ENCODE measurements at places on chromosomes 1 and 21.

- no peak for DNase-seq
These were observed 59.3 kb downstream of the SH3BGR start for GRCh38 chr21:39511102-39511501.

GRCh38 chr1:209207701-209208286 lies 375.7 kb upstream of the CAMK1G start:
- no peak for DNase-seq

DNA sequence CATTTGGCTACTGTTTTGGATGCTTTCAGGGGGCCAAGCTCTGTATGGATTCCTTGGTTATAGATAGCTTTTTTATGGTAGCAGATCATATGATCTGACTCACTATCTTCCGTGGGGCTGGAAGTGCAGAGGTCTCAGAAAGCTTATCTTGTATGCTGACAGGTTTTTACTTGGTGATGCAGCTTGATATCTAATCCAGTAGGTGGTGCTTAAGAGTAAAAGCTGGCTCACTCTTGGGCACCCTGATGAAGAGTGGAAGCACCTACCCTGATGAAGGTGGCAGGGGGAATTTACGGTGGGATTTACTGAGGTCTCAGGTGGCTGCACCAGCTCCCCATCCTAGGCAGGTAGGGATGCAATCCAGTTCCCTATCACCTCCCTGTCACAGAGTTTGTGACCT lies 151.2 kb downstream of the PTBP2 start:
- no peak for DNase-seq

DNA sequence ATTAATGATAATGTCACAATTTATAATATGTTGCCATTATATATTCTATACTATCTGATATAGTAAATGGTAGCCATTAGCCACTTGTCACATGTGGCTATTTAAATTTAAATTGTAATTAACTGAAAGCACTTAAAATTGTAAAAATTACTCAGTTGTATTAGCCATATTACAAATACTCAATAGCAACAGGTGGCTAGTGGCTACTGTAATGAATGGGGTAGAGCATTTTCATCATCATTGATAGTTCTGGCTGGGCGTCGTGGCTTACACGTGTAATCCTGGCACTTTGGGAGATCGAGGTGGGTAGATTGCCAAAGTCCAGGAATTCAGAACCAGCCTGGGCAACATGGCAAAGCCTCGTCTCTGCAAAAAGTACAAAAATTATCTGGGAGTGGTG lies 16.5 kb downstream of the ZBTB37 start:
- DNase-seq, result no peak

DNA sequence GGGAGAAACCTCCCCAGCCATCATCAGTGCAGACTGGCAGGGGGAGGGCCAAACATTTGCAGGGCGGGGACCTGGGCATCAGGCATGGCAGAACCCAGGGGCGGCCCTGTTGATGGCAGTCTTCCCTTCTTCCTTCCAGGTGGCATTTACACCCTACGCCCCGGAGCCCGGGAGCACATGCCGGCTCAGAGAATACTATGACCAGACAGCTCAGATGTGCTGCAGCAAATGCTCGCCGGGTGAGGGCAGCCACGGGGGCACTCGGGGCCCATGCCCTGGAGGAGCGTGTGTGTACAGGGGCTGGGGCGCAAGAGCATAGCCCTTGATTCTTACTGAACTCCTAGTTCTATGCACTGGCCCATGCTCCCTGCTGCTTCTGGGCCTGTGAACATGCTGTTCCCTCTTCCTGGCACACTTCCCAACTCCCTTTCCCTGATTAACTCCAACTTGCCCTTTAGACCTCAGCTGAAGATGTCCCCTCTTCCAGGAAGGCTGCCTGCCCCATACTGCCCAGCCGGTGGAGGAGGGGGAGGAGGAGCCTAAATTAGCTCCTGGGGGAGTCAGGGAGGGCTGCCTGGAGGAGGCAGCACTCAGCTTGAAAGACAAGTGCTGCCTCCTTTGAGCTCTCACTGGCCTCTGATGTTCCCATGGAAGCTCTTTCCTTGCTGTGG lies 22.0 kb downstream of the TNFRSF1B start:
- no peak for DNase-seq

DNA sequence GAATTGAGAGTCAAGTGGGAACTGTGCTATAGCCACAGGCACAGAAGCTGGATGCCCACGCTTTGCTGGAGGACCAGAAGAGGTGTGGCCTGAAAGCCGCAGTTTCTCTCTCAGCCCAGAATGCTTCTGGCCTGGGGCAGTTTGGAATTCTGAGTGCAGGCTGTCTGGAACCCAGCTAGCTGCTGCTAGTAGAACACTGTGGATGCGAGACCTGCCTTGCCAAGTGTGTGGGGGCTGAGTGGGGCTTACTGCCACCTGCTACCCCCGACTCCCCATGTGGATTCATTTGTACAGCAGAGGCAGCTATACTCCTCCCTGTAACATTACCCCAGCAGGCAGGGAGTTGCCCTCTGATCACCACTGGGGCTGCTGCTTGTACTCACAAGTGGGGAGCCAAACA lies 12.2 kb downstream of the ADAMTS1 start:
- DNase-seq, result no peak

- DNase-seq, result no peak
These were observed 13.1 kb downstream of the FGGY start for GRCh38 chr1:59309795-59310548.

- no peak for DNase-seq
These were observed 93.0 kb downstream of the ABCA4 start for GRCh38 chr1:94027721-94028515.

GRCh38 chr1:42381280-42381673 lies 685 bp downstream of the RIMKLA start:
- no peak for DNase-seq

GRCh38 chr1:160453443-160453842 lies 53.1 kb downstream of the VANGL2 start:
- DNase-seq, result peak; percentile 44

GRCh38 chr21:35428001-35428320 lies 378.9 kb upstream of the RUNX1 start:
- DNase-seq, result no peak

DNA sequence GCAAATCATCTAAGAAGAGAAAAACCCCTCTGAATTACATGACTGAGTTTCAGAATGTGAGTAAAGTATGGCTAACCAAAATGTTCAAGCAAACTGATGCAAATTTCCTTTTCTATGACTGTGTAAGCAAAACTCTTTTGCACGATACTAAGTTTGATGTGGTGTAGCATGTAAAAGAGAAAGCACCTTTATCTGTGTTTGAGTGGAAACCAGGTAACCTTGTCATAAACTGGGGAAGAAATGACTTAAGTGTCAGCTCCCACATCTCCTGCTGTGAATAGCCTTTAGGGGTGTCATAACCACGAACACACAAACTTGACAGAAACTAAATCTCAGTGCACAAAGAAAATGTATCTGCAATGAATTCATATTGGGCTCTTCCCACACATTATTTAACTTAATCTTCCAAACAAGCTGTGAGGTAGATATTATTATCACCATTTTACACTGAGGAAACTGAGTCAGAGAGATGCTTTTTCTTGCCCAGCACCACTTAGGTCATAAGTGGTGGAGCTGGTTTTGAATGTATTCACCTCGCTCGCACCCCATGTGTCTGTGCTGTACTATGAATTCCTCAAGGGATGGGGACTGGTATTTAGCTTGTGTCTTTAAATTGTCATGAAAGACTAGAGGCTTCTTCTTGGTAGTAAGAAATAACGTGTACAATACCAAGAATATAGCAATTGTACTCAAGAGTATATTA lies 32.9 kb upstream of the IL12RB2 start:
- no peak for DNase-seq

DNA sequence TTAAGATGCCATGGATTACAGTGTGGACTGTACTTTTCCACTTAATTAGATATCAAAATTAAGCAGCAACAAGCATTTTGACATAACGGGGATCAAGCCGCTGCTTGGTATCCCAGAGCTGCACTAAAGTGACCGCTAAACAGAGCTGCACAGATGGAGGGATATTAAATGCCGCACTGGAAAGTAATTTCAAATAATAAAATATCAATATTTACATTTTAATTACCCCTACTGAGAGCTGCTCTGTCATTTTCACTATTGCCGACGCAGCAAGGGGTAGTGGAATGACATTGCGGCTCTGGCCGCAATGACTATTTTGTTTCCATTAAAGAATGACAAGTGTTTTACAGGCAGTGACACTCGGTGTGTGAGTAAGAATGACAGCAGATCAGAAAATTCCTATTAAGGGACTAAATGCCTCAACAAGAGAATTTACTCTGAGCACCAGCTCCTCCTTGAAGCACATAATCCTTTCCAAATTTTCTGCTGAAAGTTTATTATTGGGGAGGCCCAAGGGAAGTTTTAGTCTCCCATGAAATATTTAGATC lies 109.1 kb upstream of the USH2A start:
- no peak for DNase-seq

DNA sequence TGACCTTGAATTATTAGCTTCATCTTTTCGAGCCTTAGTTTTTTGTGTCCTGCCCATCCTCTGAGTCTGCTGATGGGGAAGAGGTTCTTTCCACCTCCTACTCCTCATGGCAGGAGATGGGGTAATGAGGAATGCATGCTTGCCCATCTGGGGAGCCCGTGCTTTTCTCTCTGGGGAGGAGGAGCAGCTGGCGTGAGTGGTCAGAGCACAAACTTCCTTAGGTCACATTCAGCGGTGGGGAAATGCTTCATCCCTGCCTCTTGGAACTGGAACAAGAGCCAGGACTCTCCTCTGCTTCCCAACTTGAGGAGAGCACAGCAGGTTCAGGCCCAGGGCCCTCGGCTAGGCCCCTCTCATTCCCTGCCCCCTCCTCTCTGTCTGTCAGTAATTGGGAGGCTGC lies 155.0 kb downstream of the PCNX2 start:
- DNase-seq, result no peak

- no peak for DNase-seq
These were observed 93.8 kb upstream of the RUNX3 start for GRCh38 chr1:25023826-25024225.

DNA sequence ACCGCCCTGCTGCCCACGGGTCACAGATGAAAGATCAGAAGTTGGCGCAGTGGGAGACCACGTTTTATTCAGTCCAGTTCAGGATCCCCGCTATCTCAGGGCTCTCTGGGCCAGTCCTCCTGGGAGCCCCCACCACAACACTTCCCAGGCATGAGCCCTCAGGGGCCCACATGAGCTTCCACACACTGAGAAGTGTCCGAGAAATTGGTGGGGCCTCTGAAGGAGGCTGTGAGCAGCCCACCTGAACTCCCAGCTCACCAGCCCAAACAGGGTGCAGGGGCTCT lies 12.1 kb downstream of the TRIM46 start:
- no peak for DNase-seq

- DNase-seq, result no peak
These were observed 46.1 kb downstream of the NPHS2 start for GRCh38 chr1:179529482-179530195.

- no peak for DNase-seq
These were observed 27.7 kb downstream of the EPS15 start for GRCh38 chr1:51491166-51491981.

DNA sequence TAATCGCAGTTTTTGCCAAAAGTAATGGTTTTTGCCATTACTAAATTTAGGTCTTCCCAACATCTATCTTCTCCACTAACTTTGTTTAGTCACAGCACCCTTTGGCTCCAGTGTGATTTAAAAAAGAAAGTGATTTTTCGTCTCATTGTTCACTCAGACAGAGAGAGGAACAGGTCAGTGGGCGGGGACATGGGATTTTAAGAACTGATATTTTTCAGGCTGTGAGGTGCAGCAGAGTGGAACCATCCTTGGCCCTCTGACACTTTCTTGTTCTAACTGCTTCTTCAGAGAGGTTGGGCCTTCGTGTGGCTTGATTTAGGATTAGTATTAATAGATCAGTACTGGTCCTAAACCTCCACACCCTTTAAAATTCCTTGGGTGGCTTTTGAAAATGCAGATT lies 38.8 kb downstream of the CASQ2 start:
- DNase-seq, result no peak

DNA sequence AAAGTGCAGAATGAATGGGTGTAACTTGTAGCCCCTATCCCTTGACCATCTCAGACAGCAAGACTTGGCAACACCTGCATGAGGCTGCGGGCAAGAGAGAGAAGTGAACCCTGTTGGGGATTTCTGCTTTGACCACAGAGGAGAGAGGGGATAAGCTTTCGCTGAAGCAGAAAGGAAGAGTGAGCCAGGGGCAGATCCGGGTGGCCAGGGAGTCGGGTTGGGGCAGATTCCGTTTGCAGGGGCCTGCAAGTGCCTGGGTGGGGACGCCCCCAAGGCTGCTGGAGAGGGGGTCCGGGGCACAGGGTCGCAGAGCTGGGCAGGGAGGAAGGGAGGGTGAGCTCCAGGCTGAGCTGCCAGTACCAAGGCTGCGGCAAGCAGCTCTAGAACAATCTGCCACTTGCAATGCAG lies 25.3 kb upstream of the PIK3CD start:
- DNase-seq, result no peak

DNA sequence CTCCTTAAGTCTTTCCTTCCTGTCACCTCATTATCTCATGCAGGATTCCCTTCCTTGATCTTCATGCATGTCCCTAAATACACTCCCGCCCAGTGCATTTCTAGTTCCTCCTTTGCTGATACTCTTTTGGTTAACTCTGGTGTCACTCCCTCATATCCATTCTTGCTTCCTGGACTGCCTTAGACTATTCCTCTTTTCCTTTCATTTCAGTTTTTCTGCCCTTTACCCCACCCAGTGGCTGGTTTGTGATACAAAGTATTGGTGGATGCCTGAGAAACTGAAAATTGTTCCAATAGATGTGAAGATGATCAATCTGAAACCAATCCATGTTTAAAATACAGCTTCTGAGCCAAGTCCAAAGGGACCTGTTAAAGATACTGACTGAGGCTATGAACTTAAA lies 553.8 kb upstream of the CAMK1G start:
- no peak for DNase-seq

DNA sequence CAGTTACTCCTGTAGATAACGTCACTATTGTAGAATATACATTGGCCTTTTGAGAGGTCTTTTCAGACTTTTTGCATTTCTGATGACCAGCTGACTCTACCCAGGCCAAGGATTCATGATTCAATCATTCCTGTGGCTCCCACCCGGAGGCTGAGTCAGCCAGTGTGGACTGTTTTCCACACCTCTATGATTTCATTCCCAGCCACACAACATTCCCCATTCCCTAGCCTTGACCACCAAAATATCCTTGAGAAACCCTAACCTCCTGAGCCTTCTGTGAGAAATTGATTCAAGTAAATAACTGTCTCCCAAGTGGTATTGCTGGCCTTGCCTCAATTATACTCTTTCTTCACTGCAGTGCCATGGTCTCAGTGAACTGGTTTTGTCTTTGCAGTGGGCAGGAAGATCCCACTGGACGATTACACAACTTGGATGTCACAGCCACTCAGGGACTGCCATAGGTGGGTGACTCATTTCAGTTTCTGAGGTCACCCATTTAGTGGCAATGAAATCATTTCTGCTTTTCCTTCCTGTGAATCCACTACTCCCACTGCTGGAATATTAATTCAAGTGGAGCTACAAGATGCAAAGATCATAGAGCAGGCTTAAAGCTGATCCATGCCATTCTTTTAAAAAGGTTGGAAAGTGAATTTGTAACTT lies 518.6 kb upstream of the ZP4 start:
- no peak for DNase-seq

DNA sequence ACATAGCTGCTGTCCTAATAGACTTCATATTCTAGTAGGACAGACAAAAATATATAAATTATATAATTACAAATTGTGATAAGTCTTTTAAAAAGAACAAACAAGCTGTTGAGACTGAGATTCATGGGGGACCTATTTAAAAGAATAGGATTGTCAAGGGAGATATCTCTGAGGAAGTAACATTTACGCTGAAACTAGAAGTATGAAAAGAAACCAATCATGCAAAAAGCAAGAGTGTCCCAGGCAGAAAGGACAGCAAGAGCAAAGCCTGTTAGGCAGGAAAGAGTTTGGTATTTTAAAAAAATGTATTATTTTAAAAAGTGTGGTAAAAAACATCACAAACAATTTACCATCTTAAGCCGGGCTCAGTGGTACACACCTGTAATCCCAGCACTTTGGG lies 9.1 kb upstream of the METTL13 start:
- DNase-seq, result no peak
